ENCODE measurements at places on chromosomes 1 and 21.

DNA sequence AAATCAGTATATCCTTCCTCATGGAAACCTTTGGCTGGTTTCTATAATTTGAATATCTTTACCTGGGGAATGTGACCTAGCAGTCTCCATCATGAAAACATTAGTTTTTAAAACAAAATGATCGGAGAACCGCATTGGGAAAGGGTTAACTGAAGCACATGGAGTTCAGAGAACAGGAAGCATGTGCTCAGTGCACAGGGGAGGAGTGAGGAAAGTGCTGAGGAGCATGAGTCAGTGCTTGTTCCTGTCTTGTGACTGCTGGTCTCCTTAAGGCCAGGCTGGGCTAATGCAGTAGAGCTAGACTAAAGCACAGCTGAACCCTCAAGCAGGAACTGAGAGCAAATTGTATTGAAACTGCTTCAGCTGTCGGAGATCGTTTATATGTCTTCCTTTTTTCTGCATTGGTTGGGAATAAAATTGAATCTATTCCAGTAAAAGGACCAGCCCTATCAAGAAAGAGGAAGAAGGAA is 5.8 kb downstream of the IFI16 start:
- peak overlapping the region; percentile 100 for H3K27ac ChIP-seq
- no peaks in the 10 kb centered on the region for H3K27me3 ChIP-seq
- DNase-seq: peak; percentile 82

- no peaks in the 10 kb centered on the region for H3K4me1 ChIP-seq
- DNase-seq: no peak
- no peaks in the 10 kb centered on the region for H3K36me3 ChIP-seq
- H3K27ac ChIP-seq: no peak overlapping the region
- H3K27me3 ChIP-seq: peaks cover 67% of the 10 kb centered on the region
- no peak overlapping the region for H3K4me3 ChIP-seq
Measured at GRCh38 chr1:234149217-234149616, 224.0 kb upstream of the COA6 start.

GRCh38 chr1:55156093-55156492 is 59.1 kb downstream of the USP24 start:
- H3K4me3 ChIP-seq: no peak overlapping the region
- no peak for DNase-seq
- H3K4me1 ChIP-seq: peaks cover 14% of the 10 kb centered on the region
- peak overlapping the region; percentile 12 for H3K27ac ChIP-seq

DNA sequence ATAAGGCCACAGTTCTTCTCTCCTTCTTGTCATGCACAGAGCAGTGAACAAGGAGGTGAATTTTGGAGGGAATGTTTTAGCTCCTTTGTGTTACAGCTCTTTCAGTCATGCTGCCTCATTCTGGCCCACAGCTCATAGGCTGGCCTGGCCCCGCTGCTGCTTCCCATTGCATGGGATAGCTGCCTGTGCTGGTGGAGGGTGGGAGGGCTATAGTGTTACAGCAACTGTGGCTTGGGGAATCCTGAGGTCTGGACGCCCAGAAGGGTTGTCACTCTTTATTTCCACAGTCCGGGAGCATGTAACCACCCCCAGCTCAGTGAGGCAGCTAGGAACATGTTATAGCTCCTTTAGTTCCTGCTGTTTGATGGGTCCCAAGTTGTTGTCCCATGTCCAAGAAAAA is 210.3 kb downstream of the AMY1C start:
- H3K36me3 ChIP-seq: no peaks in the 10 kb centered on the region
- no peak for DNase-seq
- H3K4me3 ChIP-seq: no peak overlapping the region
- no peaks in the 10 kb centered on the region for H3K4me1 ChIP-seq

- no peaks in the 10 kb centered on the region for H3K4me1 ChIP-seq
- peaks cover 13% of the 10 kb centered on the region for H3K27me3 ChIP-seq
- H3K36me3 ChIP-seq: no peaks in the 10 kb centered on the region
- DNase-seq: no peak
Measured at GRCh38 chr1:42128964-42129363, 24.2 kb upstream of the GUCA2B start.

DNA sequence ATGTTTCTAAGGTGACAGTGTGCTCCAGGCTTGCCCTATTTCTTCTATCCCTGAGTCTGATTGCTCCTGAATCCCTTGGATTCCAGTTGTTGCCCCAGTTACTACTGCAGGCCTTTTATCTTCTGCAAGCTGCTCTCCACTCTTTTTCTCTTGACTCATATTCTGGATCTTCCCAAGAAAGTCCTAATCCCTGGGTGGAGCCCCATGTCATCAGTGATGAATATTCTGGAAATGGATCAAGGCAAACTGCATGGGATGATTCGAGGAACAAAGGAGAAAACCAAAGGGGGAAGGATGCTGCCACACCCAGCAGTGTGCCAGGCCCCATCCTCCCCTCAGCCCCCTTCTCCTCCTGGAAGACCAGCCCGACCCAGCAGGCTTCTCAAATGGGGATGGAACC is 63.3 kb upstream of the ATP2B4 start:
- no peak for DNase-seq
- peaks cover 5% of the 10 kb centered on the region for H3K4me1 ChIP-seq
- no peak overlapping the region for H3K27ac ChIP-seq
- no peaks in the 10 kb centered on the region for H3K36me3 ChIP-seq
- no peak overlapping the region for H3K4me3 ChIP-seq

DNA sequence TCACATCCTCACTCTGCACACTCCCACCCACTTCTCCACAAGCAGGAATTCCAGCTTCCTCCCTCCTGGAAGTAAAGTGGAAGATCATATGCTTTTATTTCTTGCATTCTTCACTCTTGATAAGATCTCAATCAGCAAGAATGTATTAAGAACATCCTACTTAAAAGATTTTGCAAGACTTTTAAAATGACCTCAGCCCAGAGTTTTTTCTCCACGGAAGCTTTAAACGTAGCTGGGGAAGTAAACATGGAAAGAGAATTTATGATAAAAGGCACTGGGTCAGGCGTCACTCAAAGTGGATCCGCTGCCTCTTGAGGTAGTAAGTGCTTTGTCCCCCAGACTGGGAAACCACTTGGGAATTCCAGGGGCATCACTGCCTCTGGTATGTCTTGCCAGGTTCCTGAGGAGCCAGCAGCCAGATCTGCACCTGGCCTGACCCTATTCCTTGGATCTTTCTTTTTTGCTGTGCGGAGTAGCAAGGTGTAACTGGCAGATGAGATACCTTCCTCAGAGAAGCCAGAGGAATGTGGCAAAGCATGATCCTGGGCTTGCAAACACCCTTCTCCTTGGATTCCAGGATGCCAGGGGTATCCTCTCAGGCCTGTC is 33.9 kb downstream of the CDK18 start:
- no peak overlapping the region for H3K4me3 ChIP-seq
- no peaks in the 10 kb centered on the region for H3K4me1 ChIP-seq
- no peaks in the 10 kb centered on the region for H3K36me3 ChIP-seq
- DNase-seq: peak; percentile 49
- H3K27me3 ChIP-seq: peaks cover 36% of the 10 kb centered on the region

- no peaks in the 10 kb centered on the region for H3K4me1 ChIP-seq
- DNase-seq: no peak
- H3K27me3 ChIP-seq: no peaks in the 10 kb centered on the region
Measured at GRCh38 chr1:5865774-5866173, 126.5 kb downstream of the NPHP4 start.

- H3K27ac ChIP-seq: no peak overlapping the region
- no peak overlapping the region for H3K4me3 ChIP-seq
- no peak for DNase-seq
- peaks cover 4% of the 10 kb centered on the region for H3K4me1 ChIP-seq
- H3K27me3 ChIP-seq: no peaks in the 10 kb centered on the region
Measured at GRCh38 chr21:15444118-15444960, 285.4 kb upstream of the USP25 start.

DNA sequence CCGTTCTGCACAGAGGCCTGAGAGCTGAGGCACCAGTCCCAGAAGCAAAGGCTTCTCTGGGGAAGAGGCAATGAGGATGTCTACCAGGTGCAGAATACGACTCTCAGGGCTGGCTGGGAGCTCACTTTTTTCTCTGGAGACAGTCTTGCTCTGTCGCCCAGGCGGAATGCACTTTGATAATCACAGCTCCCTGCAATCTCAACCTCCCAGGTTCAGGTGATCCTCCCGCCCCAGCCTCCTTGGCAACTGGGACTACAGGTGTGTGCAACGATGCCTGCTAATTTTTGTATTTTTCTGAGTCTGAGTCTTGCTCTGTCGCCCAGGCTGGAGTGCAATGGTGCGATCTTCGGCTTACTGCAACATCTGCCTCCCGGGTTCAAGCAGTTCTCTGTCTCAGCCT is 17.6 kb downstream of the NADK start:
- H3K27ac ChIP-seq: no peak overlapping the region
- H3K4me3 ChIP-seq: no peak overlapping the region
- no peaks in the 10 kb centered on the region for H3K27me3 ChIP-seq

- H3K4me3 ChIP-seq: peak overlapping the region; percentile 97
- H3K27ac ChIP-seq: peak overlapping the region; percentile 70
- peaks cover 37% of the 10 kb centered on the region for H3K4me1 ChIP-seq
- peaks cover 22% of the 10 kb centered on the region for H3K36me3 ChIP-seq
- no peaks in the 10 kb centered on the region for H3K27me3 ChIP-seq
Measured at GRCh38 chr1:43359696-43360095, 915 bp downstream of the CDC20 start.

DNA sequence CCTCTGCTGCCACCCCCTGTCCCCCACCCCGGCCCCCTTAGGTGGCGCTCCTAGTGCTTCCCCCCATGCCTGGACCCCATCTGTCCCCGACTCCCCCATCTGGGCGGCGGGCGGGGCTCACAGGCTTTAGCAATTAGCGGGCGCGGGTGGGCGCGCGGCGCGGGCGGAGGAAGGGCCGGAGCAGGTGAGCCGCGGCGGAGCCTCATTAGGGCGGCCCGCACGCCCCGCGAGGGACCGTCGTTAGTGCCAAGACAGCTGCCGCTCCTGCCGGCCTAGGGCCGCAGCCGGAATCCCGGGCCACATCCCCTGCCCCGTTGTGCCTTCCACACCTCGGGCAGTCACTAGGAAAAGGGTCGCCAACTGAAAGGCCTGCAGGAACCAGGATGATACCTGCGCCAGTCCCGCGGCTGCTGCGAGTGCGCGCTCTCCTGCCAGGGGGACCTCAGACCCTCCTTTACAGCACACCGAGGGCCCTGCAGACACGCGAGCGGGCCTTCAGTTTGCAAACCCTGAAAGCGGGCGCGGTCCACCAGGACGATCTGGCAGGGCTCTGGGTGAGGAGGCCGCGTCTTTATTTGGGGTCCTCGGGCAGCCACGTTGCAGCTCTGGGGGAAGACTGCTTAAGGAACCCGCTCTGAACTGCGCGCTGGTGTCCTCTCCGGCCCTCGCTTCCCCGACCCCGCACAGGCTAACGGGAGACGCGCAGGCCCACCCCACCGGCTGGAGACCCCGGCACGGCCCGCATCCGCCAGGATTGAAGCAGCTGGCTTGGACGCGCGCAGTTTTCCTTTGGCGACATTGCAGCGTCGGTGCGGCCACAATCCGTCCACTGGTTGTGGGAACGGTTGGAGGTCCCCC is 7.6 kb downstream of the OLIG2 start:
- H3K4me1 ChIP-seq: peaks cover 36% of the 10 kb centered on the region
- no peaks in the 10 kb centered on the region for H3K36me3 ChIP-seq
- no peak overlapping the region for H3K27ac ChIP-seq
- no peak overlapping the region for H3K4me3 ChIP-seq
- no peak for DNase-seq

- DNase-seq: no peak
- no peaks in the 10 kb centered on the region for H3K27me3 ChIP-seq
- H3K36me3 ChIP-seq: peaks cover 21% of the 10 kb centered on the region
Measured at GRCh38 chr1:67306547-67306946, 1.1 kb upstream of the IL12RB2 start.

DNA sequence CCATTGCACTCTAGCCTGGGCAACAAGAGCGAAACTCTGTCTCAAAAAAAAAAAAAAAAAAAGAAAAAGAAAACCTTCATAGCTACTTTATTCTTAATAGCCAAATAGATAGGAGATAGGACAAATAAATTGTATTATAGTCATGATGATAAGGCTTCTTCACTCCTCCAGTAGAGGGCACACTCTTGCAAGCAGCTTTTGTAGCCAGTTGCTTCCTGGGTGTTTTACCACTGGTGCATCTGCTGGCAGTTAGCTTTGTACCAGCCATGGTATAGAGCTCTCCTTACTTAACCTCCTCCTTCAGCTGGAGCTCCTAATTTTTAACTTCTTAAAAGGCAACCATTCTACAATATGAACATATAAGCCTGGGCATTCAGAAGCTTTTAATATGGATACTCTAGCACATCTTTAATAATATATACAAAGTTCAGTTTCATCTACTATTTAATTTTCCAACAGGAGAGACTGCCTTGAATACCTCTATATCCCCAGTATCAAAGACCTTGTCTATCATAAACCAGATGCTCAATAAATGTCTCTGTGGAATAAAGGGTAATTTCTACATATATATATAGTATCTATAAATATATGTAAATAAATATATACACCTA is 35.8 kb downstream of the EVI5 start:
- no peaks in the 10 kb centered on the region for H3K36me3 ChIP-seq
- no peak overlapping the region for H3K27ac ChIP-seq
- no peaks in the 10 kb centered on the region for H3K4me1 ChIP-seq
- no peak overlapping the region for H3K4me3 ChIP-seq
- H3K27me3 ChIP-seq: no peaks in the 10 kb centered on the region

- peaks cover 43% of the 10 kb centered on the region for H3K4me1 ChIP-seq
- peak overlapping the region; percentile 44 for H3K27ac ChIP-seq
- peak overlapping the region; percentile 39 for H3K4me3 ChIP-seq
- no peaks in the 10 kb centered on the region for H3K27me3 ChIP-seq
Measured at GRCh38 chr21:29302359-29302875, 3.7 kb downstream of the BACH1 start.

- peak overlapping the region; percentile 6 for H3K27ac ChIP-seq
- H3K4me1 ChIP-seq: peaks cover 19% of the 10 kb centered on the region
- no peak for DNase-seq
- peaks cover 16% of the 10 kb centered on the region for H3K36me3 ChIP-seq
Measured at GRCh38 chr1:40740039-40740996, 43.3 kb upstream of the KCNQ4 start.

GRCh38 chr1:93132638-93133037 is 47.6 kb downstream of the TMED5 start:
- peaks cover 7% of the 10 kb centered on the region for H3K36me3 ChIP-seq
- no peak overlapping the region for H3K27ac ChIP-seq
- H3K4me1 ChIP-seq: no peaks in the 10 kb centered on the region
- DNase-seq: no peak
- H3K27me3 ChIP-seq: no peaks in the 10 kb centered on the region

All from natural killer cell treated with Interleukin-12 subunit alpha and Interleukin-12 subunit beta and Interleukin-15 and Interleukin-18, amount 100 ng/mL, for 72 hours (primary cell).